Stimulated activated CD8-positive, alpha-beta memory T cell treated with anti-CD3 and anti-CD28 coated beads, Interleukin-4, amount 100 ng/mL, for 1 hour (primary cell): ENCODE measurements at places on chromosomes 4 and X.

DNA sequence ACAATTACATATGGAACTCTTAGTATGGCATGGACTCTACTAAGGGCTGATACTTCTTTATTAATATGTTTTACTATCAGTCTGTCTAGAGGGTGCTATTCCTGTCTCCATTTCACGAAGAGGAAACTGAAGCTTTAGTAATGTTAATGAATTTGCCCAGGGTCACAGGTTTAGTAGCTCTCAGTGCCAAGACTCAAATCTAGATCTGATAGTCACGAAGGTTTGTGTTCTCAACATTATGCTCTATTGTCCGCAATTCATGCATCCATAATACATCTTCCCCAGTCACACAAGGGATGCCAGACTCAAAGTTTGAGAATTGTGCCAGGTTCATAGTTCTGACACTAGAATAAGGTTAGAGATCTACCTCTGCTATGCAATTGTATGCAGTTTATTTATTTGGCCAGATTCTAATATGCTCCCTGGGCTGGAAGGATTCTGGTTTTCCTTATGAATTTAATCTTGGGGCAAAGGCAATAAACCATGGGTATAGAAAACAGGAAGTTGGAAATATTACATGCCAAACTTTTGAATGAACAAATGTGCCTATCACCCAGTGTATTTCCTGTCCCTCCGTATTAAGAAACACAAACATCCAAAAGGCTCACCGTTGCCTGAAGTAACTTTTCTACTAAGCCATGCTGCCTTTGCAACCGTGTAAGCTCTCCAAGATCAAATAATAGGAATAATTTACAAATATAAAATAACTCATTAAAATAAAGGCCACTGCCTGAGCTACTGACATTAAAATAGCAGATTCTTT lies 478.5 kb downstream of the INPP4B start:
- no peak for DNase-seq

- no peak for DNase-seq
These were observed 7.5 kb downstream of the HADH start for GRCh38 chr4:107996949-107997788.

GRCh38 chr4:148842843-148843242 lies 400.6 kb upstream of the NR3C2 start:
- DNase-seq: no peak

GRCh38 chr4:95077864-95078263 lies 320.1 kb downstream of the BMPR1B start:
- no peak for DNase-seq

DNA sequence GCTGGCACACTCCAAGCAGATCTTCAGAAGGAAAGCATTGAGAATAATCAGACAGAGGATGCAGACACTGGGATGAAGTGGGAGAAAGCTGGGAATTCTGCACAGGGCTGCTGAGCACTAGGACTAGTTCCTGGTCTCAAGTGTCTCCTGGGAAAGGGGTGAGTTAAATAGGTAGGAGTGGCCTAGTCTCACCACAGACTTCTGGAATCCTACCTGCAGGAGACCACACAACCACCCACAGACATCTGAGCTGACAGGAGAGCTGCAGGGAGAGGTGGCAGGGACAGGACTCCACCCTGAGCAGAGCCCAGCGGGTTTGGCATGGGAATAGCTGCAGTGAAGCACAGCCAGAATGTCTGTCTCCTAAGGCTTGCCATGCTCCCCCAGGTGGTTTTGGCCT lies 95.1 kb upstream of the GALNTL6 start:
- no peak for DNase-seq

DNA sequence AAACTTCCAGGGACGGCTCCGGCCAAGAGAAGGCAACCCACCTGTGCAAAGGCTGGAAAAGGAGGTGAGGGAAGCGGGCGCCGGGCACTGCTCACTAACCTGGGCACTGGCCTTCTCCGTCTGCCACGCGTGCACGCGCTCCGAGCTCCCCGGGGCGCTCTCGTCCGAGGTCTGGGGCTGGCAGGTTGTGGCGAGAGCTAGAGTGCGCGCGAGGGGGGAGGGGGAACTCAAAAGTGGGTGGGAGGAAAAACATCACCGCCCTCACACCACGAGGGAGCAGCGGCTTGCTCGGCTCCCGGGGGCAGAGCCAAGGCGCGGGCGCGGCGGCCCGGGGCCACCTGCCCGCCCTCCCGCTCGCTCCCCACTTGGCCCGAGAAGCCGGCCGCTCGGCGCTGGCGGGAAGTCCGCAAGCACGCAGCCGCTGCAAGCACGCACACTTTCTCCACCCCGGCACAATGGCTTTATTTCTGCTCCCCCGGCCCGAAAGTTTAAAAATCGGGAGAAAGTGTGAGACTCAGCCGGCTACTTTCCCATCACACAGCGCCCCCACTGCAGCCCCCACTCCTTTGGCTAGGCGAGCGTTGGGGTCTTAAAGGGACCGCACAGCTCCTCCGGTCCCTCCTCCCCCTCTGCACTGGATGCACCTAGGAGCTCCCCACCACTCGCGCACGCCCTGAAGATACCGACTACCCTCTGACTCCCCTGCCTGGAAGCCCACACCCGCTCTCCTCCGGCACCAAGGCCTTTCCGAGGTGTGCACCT lies at the start of gene CHRDL1:
Gene CHRDL1 (minus strand): TSS at position 173 of the 762 bp plus-strand sequence. CDS start 3,636 bp downstream, outside the sequence.
- no peak for DNase-seq

- DNase-seq: no peak
These were observed 24.4 kb downstream of the ENOX2 start for GRCh38 chrX:130878350-130879341.

GRCh38 chrX:94831364-94831763 lies 1157.4 kb downstream of the FAM133A start:
- DNase-seq: no peak

DNA sequence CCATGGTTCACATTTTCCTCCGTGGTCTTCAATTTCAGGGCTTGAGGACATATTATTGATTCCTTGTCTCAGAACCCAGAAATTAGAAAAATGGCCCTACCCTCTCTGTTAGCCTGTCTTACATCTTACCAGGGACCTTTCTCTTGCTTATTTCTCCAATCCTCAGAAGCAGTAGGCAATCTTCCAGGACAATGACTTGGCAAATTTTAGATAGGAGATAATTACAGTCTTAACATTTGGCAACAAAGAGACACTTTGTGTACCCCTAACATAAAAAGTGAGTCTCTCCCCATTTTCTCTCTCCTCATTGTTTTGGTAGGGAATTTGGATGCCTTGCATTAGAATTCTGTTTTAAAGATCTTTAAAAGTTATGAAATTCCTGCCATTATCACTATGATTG lies 778.1 kb upstream of the SLIT2 start:
- no peak for DNase-seq

DNA sequence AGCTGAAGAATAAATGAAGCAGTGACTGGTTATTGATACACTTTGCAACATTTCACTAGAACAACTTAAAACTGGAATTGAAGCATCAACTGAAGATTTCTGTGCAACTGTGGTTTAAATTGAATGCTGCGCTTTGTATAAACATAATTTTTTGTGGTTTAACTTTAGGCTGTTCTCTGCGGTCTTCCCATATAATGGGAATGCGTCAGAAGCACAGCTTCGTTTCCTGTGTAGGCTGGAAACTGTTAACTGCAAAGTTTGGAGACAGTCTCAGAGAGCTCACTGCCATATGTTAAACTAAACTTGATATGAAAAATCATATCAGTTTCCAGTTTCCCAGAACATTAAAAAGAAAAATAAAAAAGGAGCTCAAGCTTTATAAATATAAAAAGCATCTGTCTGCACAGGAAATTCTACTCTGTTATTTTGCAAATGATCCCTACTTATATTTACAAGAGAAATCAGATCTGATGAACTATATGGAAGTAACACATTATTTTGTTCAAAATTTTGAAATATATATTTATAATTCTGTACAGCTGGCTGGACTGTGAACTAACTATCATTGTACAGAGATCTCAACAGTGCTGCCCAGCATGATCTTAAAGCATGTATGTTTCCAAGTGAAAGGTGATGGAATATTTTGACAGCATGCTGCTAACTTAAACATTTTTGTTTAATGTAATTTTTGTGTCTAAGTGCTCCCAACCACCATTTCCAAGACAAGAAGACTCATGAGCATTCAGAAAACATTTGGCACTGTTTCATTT lies 139.9 kb downstream of the NDST3 start:
- DNase-seq: no peak

DNA sequence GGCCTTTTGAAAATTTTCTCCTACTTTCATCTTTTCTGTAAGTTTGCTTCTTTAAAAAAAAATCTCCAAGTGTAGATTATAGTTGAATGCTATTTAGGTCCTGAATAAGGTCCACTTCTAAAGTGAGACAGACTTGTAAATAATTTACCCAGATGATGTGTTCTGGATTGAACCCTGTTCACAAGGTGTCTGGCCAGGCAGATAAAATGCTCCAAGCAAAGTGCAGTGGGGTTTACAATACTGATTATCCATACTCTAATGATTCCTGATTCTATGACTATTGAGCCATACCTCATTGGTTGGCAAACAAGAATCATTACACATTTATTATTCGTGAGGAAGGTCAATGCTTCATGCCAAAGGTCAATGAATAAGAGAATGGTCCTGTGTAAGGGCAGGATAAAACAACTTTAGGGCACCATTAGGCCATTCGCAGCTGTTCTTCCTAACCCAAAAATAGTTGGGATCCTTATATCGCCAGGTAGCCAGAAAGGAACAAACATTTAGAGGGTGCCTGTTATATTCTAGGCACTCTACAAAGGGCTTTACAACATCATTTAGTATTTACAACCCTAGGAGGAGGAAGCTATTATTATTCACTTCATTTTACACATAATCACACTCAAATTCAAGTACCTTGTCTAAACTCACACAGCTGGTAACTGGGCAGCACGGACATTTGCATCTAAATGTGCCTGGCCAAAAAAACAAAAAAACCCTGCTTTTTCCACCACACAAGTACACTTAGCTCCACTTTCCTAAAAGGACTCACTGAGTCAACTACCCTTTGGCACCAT lies 18.6 kb upstream of the SAT1 start:
- no peak for DNase-seq

DNA sequence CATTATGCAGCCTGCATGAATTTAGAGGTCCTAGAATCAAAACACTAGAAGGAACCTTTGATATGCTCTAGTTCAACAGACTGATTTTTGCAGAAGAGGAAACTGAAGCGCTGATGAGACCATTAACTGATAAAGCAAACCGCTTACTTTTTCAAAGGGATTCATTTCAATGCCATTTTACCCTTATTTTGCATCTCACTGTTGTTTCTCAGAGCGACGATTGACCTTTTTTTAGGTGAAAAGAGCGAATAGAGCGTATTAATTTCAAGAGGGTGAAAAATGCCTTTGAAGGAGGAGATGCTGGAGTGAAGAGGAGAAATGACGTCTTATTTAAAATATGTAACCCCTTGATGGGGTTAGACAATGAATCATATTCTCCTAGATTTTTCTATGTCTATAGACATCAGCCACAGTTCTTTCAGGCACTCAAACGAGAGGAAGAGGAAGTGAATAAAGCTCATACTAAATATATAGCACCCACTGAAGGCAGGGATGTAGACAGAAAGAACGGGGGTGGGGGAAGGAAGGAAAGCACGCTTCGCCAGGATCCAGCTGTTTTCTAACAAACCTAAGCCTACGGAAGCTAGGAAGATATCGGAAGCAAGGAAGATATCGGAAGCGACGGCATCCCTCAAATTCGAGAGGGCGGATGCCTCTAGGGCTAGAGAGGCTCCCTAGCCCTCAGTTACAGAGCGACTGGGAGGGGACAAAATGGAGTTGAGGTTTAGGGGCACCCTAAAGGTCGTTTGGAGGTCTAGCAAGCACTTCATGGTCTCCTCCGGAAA lies 848 bp downstream of the ACSL4 start:
- DNase-seq: no peak

DNA sequence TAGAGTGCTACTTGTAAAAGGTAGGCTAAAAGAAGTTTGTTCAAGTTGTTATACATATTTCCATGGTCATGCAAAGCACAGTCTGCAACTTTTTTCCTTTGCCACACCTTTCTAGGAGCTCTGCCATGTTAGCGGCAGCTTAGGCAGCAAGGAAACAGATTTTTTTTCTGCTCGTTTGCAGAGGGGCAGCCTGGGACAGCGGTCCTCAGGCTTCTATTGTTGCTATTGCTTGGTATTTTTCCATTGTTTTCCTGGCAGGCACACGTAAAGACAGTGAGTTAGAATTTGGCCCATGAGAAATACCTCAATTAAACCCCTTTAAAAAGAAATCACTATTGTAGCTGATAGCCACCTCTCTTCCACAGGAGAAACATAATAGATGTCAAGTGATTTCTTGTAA lies 391.4 kb downstream of the SH2D1A start:
- no peak for DNase-seq

DNA sequence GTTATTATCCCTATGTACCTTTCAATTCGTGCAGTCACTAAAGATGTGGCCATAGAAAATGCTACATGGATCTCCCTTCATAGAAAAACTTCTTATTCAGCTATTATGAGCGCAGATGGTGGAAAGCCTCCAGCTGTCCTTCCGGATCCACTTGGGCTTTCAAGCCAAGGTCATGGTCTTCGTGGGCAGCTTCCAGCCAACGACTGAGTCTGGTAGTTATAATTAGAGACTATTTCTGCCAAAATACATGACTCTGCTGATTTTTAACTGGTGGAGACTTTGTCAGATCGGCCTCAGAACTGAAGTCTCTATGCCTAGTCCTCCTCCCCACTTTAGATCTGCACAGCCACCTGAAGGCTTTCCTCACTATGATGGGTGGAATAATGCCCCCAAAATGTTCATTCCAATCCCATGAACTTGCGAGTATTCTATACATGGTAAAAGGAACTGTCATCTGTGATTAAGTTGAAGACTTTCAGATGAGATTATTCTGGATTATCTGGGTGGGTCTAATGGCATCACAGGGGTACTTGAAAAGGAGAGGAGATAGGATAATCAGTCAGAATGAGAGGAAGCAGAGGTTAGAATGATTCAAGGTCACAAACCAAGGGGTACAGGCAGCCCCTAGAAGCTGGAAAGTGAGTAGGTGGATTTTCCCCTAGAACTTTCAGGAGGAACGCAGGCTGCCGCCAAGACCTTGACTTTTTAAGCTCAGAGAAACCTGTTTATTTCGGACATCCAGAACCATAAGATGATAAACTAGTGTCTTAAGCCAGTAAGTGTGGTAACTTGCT lies 171.1 kb upstream of the CXCL13 start:
- DNase-seq: no peak

- no peak for DNase-seq
These were observed 118.0 kb upstream of the EDNRA start for GRCh38 chr4:147362938-147363337.

DNA sequence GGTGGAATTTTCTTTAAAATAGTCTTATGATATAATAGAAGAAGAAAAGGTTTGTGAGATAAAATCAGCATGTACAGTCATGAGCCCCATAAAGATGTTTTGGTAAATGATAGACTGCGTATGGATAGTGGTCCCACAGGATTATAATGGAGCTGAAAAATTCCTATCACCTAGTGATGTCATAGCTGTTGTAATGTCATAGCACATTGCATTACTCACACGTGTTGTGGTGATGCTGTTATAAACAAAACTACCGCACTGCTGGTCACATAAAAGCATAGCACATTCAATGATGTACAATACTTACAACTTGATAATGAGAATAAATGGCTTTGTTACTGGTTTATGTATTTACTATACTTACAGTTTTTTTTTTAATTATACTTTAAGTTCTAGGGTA lies 715.2 kb upstream of the HTR2C start:
- DNase-seq: no peak

- no peak for DNase-seq
These were observed 34.0 kb downstream of the ETDB start for GRCh38 chrX:135086197-135086854.
